Activated CD8-positive, alpha-beta memory T cell treated with anti-CD3 and anti-CD28 coated beads, Interleukin-2, amount 50 U/mL, for 48 hours (primary cell): ENCODE measurements at places on chromosomes 3 and 15.

GRCh38 chr15:60757831-60758570 is 279.1 kb upstream of the ICE2 start:
- no peak for DNase-seq

DNA sequence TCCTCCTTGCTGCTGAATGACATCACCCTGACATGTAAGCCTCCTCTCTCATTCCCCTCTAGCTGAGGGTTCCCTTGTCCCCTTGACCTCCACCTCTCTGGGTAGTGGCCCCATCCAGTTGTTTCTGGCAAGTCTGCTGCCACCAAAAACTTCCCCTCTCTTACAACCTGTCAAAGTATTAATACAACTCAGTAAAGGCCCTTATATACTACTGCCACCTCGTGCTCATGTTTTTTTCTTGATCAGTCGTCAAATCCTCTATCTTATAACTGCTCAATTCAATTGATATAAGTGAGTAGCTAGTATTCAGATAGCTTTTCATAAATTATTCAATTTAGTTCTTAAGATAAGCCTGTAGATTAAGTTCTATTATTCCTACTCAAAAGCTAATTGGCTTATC is 249.6 kb downstream of the MBNL1 start:
- no peak for DNase-seq

- DNase-seq, result no peak
These were observed 311.4 kb downstream of the EPHB1 start for GRCh38 chr3:135106445-135106844.

DNA sequence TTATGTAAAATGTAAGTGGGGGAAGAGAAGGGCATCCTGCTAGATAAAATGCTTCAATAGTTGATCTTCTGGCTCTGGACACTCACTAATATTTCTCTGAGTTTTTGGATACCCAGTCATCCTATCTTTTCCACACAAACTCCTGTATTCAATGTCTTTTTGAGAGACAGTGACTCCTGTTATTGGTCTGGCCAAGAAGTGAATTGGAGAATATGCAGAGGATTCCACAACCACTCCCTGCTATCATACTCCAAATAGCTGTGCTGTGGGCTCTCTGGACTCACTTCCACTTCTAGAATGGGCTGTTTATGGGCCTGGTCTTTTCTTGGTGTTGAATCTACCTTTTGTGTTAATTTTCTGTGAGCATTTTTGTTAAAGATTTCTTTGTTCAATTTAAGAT is 376.8 kb downstream of the NLGN1 start:
- DNase-seq, result no peak

GRCh38 chr15:40471105-40471807 is 472 bp downstream of the CHST14 start:
- peak; percentile 72 for DNase-seq

GRCh38 chr3:53489787-53490458 is 4.5 kb upstream of the CACNA1D start:
- DNase-seq, result no peak

DNA sequence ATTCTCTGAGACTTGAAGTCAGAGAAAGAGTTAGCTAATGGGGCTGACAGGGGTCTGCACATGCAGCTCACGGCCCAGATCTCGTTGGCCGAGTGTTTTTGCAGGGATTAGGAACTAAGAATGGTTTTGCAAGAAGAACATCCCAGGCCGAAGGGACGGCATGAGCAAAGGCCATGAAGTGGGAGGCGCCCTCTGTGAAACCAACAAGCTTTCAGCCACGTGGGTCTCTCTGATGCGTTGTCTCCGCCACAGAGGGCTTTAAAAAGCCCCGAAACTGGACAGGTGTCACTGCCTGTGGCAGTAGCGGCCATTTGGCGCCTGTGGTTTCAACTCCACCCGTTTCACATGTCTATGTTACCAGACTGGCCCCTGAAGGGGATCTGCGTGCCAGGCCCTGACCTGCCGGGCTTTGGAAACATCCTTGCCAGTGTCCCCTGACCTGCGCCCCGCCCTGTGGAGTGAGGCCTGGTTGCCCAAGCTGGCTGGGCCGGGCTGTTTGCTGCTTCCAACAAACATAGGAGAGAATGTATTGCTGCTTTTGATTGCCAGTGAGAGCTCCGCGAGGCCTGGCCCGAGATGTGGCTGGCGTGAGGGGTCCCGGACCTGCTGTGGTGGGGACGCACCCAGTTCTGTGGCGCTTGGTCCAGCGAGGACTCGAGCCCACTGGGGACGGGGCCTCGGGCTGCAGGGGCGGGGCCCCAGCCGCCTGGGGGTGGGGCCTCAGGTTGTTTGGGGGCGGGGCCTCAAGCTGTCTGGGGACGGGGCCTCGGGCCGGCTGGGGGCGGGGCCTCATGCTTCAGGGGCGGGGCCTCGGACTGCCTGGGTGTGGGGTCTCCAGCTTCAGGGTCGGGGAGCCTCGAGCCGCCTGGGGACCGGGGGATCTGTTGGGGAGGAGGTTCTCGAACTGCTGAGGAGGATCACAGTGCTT is 30.4 kb downstream of the GOLGA6L2 start:
- DNase-seq, result no peak
